ENCODE measurements at places on chromosomes 7 and 10.

- no peak for DNase-seq
Observed at GRCh38 chr7:26490640-26491624, 199.3 kb downstream of the SNX10 start.

DNA sequence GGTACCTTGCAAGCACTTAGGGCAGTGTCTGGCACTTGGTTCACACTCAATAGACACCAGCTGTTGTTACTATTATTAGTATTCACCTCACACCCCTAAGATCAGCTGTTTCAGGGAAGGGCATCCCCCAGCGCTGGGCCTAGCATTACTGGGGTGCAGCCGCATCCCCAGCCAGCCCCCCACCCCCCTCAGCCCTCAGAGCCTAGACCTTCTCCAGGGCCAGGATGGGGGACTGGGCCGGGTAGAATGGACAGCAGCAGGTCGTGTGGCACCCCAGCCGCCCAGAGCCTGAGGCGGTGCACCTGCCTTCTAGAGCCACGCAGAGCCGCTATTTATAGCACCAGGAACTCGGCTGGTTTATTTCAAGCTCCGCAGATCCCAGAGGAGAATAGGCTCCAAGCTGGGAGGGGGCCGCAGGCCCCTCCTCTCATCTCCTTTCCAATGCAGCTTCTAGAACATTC, 60.5 kb downstream of the GTF2IRD1 start:
- DNase-seq: no peak

GRCh38 chr7:76074972-76075370, 27.1 kb downstream of the MDH2 start:
- DNase-seq: no peak

DNA sequence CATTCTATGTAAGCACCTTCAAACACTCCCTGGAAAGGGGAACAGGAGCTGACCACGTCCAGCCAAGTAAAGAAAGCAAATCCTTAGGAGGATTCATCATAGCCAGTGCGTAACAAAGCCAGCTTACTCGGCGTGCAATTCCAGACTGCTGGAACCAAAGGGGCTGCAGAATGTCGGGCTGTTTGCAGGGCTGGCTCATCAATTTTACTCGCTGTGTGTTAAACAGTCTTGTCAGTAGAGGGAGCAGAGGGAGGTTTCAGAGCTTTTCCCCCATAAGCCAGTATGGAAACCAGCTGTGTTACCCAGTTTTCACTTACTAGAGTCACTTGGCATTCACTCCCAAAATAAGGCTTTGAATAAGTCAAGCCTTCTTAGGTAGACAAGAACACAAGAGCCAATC, 127.1 kb downstream of the KMT2E start:
- DNase-seq: no peak

GRCh38 chr7:50467817-50468610, 17.9 kb upstream of the FIGNL1 start:
- peak; percentile 60 for DNase-seq

GRCh38 chr7:32639122-32639521, 143.8 kb downstream of the AVL9 start:
- no peak for DNase-seq
